ENCODE measurements at places on chromosomes 5 and 9.

DNA sequence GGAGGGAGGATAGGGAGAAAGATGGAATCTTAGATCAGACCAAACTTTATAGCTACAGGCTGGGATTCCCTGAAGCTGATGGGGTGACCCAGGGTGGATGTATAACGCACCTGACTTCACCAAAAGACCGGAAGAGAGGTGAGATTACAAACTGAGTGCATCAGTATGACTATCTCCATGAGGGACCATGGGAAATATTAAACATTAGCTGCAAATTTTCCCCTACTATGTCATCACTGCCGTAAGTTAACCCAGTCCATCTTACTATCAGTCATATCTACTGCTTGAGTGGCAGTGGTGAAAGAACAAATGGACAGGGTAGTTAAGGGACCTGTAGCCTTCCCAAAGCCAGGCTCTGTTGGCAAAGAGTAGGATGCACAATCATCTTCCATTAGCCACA lies 368.3 kb downstream of the EFNA5 start:
- no peak for DNase-seq

GRCh38 chr5:168603746-168604145 lies 24.6 kb upstream of the PANK3 start:
- DNase-seq: no peak

DNA sequence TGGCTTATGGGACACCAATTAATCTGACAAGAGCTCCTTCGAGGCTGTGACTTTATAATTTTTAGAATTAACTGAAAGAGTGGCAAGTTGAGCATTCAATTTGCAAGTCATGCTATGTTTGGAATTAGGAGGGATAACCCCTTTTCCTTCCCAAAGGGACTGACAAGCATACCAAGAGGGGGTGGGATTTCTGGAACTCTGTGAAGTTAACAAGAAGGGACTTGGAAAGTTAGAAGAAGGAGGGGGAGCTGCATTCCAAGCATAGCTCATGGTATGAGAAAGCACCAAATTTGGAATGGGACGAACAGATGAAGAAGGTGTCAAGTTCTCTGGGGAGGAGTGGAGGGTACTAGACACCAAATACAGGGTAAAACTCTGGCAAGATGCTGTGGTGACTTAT lies 8.9 kb upstream of the PALM2AKAP2 start:
- no peak for DNase-seq

DNA sequence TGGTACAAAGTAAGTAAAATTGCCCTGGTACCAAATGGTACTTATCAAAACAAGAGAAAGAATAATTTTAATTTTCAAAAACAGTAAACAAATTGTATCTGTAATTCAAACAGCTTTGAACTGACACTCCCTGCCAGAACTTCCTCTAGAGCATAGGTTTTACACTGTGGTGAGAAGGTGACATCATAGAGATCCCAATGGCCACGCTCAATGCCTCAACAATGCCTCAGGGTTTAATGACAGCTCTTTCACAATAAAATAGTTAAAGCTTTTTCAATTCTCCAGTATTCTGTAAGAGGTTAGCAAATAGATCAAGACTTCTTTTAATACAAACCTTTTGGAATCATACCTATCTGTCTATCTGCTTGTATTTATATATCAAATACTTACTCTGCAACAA lies 437.1 kb downstream of the PRR16 start:
- no peak for DNase-seq

- no peak for DNase-seq
Measured at GRCh38 chr9:14238518-14238917, 75.4 kb downstream of the NFIB start.

DNA sequence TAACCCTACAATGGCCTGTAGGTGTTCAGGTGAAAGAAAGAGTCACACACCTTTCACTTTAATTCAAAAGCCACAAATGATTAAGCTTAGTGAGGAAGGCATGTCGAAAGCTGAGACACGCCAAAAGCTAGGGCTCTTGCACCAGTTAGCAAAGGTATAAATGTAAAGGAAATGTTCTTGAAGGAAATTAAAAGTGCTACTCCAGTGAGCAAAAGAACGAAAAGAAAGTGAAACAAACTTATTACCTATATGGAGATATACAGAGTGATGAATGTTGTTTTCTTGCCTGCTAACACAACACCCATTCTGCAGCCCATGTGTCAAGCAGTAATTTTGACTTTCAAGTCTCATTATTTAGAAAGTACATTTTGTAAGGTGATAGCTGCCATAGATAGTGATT lies 254.2 kb upstream of the SLC24A2 start:
- no peak for DNase-seq

DNA sequence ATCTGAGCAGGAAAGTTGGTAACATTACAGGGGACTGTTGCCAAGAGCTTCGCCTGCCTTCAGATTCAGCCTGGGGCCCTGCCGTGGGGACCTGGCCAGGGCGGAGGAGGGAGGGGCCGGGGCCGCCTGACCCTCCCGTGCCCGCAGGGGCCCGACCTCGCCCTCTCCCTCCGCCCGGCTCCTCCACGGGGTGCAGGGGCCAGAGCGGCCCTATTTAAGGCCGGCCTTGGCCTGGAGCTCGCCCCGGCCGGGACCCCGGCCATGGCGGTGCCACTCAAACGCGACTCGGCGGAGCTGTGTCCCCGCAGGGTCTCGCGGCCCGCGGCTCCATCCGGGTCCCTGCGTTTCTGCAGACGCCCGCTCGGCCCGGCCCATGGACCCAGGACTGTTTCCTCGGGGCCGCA lies 757 bp downstream of the TMEM250 start:
- DNase-seq: no peak
